ENCODE measurements at places on chromosomes 2 and 18.
A peak's percentile ranks its signal among the peaks of the same experiment; 100 is the strongest.

GRCh38 chr18:13440277-13441248 is 222.0 kb downstream of the LDLRAD4 start:
- no peak for DNase-seq

- DNase-seq: no peak
These were observed 17.2 kb downstream of the EPHA4 start for GRCh38 chr2:221554769-221555493.

DNA sequence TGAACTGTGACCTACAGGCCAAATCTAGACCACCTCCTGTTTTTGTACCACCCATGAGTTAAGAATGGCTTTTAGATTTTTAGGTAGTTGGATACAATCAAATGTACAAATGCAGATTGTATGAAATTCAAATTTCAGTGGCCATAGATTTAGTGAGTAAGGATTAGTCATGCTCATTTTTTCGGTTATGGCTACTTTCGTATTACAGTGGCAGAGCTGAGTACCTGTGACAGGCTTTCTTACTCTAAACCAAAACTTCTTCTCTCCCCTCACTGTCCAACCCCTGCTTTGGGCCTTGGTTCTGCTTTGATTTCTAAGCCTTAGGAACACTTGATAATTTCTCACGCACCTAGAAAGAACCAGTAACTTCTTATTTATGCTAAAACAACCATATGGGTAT is 82.1 kb downstream of the CDC42EP3 start:
- DNase-seq: no peak

- DNase-seq: no peak
These were observed 178.7 kb downstream of the ANTXR1 start for GRCh38 chr2:69191634-69192033.

- DNase-seq: no peak
These were observed 74.8 kb downstream of the NFATC1 start for GRCh38 chr18:79470547-79470946.

DNA sequence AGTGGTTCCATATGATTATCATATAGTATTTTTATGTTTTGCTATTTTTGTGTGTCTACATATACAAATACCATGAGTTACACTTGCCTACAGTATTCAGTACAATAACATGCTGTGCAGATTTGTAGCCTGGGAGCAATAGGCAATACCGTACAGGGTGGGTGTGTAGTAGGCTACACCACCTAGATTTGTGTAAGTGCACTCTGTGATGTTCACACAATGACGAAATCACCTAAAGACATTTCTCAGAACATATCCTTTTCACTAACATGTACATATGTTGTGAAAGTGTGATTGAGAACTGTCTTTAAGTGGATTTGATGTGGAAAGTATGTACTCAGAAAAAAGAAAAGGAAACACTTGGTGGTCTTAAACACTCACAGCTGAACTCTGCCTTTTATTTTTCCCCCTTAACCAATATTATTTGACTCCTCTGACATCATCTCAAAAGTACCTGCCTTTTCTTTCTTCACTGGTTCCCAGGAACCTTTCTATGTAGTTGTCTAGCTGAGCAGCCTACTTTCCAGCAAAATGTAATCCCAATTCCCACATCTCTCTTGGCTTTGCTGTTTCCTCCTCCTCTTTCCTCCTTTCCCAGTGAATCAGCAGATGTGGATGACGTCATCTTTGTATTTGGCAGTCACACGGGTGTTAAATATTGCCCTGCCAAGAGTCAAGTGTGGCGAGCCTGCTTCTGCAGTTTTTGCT is 47.7 kb downstream of the OSBPL6 start:
- DNase-seq: peak; percentile 71

DNA sequence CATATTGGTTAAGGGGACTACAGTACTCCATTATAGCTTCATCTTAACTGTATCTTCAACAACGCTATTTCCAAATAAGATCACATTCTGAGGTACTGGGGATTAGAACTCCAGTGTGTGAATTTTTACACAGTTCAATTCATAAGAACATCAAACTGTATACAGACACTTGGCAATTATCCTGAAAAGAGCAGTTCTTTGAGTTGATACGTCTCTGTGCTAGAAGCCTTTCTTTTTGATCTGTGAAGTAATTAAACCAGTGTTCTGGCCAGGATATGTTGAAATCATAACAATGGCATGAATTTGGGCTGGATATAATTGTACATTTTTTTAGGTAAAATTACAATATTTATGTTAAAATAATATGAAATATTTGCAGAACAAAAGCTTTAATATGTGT is 93.5 kb upstream of the ITPRID2 start:
- DNase-seq: no peak

- no peak for DNase-seq
These were observed 39.9 kb downstream of the SCN7A start for GRCh38 chr2:166454006-166454595.

- no peak for DNase-seq
These were observed 161.2 kb upstream of the MAP3K20 start for GRCh38 chr2:172914341-172915008.
